ENCODE measurements at places on chromosomes 13 and 19. TPM values are rescaled to one million over a fixed set of nuclear protein-coding genes. Genes with fewer than 3 reads are reported as not detected.

DNA sequence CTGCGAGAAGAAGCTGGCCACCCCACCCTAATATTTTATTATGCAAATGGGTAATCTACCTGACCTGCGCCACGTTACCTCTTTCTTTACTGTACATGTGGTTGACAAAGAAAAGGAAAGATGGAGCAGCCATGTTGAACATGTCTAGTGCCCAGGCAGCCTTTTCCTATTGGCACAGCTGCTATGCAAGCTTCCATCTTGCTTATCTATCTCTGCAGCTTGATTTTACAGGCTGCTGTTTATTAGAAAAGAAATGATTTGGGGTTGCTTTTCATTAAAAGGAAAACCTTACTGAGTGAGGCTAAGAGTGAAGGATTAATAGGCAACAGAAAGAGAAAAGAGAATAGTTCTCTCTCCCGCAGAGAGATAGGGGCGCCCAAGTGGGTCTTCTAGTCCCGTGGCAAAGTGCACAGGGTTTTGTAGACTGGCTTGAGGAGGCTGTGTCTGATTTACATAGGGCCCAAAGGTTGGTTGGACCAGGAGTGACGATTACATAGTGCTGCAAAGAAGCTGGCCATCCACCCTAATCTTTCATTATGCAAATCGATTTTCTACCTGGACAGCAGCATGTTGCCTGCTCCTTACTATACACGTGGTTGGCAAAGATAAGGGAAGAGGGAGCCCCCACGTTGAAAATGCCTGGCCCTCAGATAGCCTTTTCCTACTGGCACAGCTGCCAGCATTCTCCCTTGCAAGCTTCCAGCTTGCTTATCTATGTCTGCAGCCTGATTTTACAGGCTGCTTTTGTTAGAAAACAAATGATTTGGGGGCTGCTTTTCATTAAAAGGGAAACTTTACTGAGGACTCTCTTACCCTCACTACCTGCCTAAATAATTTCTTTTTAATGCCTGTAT lies 28.3 kb downstream of the OR10H4 start:
- DNase-seq: no peak

DNA sequence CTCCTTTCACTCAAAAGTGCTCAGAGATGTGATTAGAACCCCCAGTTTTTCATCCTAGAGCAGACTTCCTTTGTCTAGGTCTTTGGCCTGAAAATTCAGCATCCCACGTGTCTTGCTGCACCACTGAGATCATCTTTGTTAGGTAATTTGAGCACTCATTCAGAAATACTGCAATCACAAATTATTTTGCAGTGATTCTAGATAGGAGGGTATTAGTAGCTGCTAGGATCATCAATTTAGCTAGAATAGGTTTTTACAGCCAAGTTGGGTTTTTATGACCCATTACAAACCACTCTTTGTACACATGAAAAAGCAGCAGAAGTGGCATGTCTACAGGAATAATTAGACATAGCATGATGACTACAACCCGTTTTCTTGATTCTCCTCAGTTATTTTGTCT lies 219.6 kb downstream of the GPC6 start:
- no peak for DNase-seq

GRCh38 chr13:75879656-75880055 lies 243.5 kb downstream of the LMO7 start:
- no peak for DNase-seq

DNA sequence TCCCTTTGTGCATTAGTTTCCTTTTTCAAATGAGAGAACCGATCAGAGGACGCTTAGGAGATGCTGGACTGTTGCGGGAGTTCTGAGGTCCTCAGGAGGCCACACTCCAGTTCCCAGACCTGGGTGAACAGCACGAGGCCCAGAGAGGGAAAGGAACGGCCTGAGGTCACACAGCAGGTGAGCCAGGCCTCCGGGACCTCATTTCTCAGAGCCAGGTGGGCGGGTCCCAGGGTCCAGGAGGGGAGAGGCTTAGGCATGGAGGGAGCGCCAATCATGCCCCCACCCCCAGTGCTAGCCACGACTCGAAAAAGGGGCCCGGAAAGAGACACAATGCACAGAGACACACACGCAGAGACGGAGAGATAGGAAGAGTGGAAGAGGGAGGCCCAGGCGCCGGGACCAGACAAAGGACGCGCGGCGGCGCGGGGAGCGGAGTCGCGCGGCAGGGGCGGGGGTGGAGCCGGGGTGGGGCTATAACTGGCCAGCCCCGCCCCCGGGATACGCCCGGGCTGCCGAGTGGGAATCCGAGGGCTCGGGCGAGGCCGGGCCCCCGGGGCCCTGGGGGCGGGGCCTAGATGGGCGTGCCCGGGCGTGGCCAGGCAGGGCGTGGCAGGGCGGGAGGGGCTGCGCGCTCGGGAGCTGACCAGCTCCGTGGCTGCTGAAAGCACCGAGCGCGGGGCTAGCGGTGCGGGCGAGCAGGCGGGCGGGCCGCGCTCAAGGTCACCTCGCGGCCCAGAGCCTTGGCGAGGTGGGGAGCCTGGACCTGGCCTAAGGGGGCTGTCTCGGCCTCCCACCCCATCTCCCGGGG lies 1.6 kb downstream of the ELAVL3 start:
- no peak for DNase-seq

DNA sequence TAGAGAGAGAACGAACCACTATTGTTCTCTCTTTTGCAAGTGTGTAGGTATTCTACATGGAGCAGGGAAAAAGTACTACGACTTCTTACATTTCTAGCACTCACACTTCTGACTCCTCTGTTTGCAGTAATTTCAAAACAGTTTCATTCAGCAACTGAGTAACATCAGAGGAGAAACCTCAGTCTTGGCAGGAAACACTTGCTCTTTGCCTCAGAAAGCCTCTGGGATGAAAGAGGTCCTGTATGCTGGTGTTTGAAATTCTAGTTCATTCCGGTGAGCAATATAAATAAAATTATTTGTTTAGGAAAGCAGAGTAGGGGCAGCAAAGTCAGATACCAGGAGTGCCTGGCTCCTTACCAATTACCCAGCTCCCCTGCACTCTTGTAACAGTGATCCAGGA lies 595.5 kb downstream of the TBC1D4 start:
- no peak for DNase-seq

GRCh38 chr19:1609103-1609396 lies 3.8 kb upstream of the UQCR11 start:
- DNase-seq: no peak

GRCh38 chr19:17323964-17324332 lies 10.7 kb downstream of the ANO8 start:
- no peak for DNase-seq

GRCh38 chr13:79457390-79457789 lies 23.6 kb upstream of the NDFIP2 start:
- DNase-seq: no peak

DNA sequence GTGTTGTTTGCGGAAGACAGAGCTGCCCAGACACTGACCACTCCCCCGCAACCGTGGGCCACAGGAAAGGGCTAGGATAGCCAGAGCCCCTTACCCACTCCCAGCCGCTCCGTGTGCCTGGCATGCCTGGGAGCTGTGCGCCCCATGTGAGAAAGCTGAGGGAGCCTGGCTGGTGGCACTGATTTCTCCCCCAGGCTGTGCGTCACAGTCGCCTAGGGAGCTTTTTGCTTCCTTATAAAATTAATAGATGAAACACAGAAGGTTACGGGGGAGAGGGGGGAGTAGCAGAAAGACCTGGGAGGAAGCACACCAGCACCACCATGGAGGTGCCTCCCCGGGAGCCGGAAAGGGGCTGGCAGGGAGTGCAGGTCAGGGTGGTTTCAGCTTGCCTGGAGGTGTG lies 24.7 kb downstream of the DPF1 start:
- DNase-seq: no peak

- DNase-seq: no peak
Observed at GRCh38 chr19:11142528-11143171, 12.9 kb downstream of the SPC24 start.

DNA sequence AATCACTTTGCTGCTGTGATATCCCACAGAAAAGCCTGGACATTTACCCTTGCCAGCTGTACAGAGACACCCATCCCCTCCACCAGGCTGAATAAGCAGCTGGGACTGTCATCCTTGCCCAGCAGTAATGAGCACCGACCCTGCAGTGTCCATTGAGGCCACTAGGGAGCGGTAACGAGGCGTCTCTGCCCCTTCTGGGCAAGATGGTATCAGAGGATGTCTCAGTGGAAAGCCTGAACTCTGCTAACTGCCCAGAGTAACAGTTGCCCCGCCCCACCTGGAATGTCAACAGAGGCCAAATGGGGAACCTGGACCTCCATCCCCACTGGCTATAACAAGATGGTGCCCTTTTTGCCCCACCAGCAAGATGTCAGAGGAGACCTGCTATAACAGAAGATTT lies 22.8 kb upstream of the CEACAM20 start:
- DNase-seq: no peak

DNA sequence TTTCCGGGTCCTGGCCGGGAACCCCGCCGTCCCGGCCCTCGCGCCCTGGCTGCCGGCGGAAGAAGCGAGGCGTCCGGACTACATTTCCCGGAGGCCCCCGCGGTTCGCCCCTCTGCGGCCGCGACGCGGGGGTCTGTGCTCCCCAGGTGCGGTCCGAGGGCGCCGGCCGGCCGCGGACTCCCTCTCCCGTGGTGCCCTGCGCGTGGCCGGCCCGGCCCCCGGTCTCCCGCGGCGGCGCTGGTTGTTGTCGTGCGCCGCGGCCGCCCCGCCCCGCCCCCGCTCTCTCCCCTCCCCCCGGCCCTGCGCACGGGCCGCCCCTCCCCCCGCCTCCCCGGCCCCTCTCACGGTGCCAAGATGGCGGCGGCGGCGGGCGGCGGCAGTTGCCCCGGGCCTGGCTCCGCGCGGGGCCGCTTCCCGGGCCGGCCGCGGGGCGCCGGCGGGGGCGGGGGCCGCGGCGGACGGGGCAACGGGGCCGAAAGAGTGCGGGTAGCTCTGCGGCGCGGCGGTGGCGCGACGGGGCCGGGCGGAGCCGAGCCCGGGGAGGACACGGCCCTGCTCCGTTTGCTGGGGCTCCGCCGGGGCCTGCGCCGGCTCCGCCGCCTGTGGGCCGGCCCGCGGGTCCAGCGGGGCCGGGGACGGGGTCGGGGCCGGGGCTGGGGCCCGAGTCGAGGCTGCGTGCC lies at the start of gene KMT2B:
Gene KMT2B, plus strand, starts transcription at position 339 of the 680 bp plus-strand sequence. Its CDS starts 16 bp downstream, at position 355.
- no peak for DNase-seq

DNA sequence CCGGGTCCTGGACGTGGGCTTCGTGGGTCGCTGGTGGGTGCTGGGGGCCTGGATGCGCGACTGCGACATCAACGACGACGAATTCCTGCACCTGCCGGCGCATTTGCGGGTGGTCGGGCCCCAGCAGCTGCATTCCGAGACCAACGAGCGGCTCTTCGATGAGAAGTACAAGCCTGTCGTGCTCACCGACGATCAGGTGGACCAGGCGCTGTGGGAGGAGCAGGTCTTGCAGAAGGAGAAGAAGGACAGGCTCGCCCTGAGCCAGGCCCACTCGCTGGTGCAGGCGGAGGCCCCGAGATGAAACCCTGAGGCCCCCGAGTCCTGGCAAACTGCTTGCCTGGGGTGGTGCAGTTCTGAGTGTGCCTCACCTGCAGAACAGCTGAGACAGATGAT lies 787 bp downstream of the TIMM29 start:
- DNase-seq: no peak

GRCh38 chr19:49801966-49802661 lies 11.0 kb downstream of the FUZ start:
- DNase-seq: peak; percentile 94

GRCh38 chr13:27933118-27933517 lies 13.3 kb downstream of the PDX1 start:
- DNase-seq: no peak

GRCh38 chr13:24649688-24650043 lies 30.5 kb upstream of the ATP12A start:
- no peak for DNase-seq

- no peak for DNase-seq
Observed at GRCh38 chr13:59447031-59447430, 716.7 kb downstream of the DIAPH3 start.

GRCh38 chr19:34345947-34346351 lies 19.0 kb upstream of the GPI start:
- no peak for DNase-seq

DNA sequence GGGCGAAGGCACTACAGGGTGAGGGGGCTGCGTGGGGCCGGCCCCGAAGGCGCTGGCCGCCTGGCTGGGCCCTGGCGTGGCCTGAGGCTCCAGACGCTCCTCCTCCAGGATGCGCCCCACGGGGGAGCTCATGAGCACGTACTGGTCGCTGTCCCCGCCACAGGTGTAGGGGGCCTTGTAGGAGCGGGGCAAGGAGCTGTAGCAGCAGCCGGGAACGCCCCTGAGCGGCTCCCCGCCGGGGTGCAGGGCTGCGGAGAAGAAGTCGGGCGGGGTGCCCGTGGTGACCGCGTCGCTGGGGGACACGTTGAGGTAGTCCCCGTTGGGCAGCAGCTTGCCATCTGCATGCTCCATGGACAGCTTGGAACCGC lies 3.0 kb downstream of the IRS2 start:
- DNase-seq: no peak

DNA sequence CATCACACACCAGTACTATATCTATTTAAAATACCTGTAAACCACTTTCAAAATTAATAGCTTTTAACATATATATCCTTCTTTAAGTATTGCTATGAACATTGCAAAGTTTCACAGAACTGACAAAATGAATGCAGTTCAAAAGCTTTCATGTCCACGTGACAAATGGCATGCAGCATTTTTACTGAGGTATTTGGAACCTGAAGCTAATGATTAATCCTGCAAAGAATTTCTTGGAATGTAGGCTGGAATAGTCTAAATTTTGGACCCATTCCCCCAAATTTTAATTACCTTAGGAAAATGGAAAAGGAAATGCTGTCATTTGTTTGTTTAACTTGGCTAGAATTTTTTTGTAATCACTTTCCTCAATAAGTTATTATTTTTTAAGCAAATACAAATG lies 423.8 kb upstream of the GPC6 start:
- no peak for DNase-seq

DNA sequence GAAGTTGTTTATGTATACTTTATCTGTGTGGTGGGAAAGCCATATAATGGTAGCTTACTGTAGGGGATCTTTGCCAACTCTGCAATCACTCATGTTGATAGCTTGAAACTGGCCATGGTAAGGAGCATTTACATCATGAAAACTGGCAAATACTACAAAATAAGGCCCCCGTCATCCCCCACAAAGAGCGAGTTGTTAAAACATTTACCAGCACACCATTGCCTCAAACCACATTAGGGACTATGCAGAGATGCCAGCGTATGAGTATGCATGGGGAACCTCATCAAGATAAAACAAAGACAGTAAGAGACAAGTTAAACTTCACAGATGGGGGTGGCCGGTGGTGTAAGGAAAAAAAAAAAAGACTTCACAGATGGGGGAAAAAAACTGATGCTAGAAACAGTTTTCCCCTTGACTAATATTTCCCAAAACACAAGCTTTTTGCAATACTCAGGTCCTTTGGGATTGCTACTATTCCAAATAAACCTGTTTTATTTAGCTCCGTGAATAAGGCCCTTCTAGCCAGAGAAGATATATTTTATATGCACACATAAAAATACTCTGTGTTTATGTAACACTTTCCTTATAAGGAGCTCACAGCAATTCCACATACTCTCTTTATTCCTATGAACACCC lies 70.6 kb upstream of the SERP2 start:
- no peak for DNase-seq

GRCh38 chr13:77740931-77741596 lies 43.6 kb downstream of the SLAIN1 start:
- no peak for DNase-seq

ADAMTS10 gene
- 7.6 TPM for total RNA-seq

MCEMP1 gene
- not detected for total RNA-seq

ZFP28 gene
- total RNA-seq: 4.5 TPM

ZNF154 gene
- total RNA-seq: 0.13 TPM

MAP3K10 gene
- total RNA-seq: 18.7 TPM

PCSK4 gene
- total RNA-seq: 3.5 TPM

ZNF442 gene
- 3.9 TPM for total RNA-seq

C19orf85 gene
- total RNA-seq: not detected

EPSTI1 gene
- 0.53 TPM for total RNA-seq

PEX11G gene
- total RNA-seq: 5.2 TPM
